ENCODE measurements at places on chromosomes 6 and 20.

DNA sequence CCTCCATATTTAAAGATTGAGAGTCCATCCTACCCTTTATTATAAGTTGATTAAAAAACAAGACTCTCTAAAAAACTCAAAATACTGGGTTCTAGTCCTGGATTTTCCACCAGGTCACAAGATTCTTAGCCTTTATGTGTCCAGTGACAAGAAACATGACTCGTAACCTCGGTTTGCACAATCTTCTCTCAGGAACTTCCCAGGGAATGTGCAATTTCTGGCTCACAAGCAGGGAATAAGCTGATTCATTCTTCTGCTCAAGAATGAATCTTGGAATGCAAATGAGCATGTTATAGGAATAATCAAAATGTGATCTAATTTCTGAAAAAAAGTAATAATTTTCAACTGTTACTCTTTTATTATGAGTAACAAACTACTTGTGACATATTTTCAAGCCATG is 45.1 kb downstream of the OGFRL1 start:
- DNase-seq: no peak

- peak; percentile 24 for DNase-seq
Measured at GRCh38 chr6:2038092-2038491, 207.3 kb downstream of the GMDS start.

DNA sequence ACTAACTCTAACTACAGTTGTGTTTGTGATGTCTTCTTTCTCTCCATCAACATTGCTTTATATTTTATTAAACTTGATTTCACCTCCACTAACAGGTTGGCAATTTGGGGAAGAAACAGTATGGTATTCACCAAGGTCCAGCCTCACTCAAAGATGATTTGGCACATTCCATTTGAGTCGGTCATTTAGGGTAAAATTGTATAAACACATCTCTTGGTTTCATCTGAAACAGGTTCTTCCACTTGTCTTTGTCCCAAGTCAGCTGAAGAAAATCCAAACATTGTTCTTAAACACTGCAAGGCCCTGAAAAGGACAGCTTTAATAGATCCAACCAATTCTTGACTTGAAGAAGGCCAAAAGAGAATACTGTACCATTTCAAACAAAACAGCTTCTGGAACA is 104.9 kb upstream of the NT5E start:
- DNase-seq: no peak

DNA sequence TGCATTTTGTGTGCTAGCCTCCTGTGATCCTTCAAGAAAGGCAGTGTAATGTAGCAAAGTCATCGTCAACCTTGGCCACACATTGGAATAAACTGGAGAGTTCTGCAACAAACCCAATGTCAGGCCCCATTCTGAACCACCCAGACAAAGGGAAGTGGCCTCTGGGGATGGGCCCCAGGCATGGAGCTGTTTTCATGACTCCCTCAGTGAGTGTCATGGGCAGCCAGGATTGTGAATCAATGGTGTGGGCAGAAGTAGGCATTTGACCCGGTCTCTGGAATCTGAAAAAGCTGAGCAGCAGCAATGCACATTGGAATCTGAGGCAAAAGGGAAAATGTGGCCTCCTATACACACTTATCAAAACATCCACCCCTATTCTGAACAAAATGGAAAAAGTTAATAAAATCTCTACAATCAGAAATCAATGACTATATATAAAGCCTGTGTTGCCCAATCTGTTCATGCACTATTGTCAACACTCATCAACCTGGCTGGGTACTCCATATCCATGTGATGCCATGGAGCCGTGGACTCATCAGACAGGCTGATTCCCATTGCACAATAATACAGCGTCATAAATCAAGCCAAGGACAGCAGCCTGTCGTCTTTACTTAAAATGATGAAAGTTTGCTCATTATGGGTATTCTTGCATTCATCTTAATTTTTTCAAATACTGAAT is 134.9 kb upstream of the STMND1 start:
- DNase-seq: no peak

DNA sequence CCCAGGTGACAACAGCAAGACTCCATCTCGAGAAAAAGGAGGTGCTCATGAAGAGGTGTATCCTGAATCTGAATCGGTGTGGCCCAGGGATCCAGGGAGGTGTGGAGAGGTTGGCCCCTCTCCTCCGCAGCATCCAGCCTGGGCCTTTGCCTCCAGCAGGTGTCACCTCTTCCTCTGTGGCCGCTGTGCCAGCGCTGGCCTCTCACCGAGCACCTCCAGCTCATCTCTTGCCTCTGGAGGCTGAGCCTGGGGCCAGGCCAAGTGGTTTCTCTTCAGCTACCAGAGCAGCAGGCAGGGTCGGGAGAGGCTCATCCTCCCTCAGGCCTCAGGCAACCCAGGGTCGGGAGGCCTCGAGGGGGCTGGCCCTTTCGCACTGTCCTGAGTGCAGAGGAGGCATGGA is 1.2 kb upstream of the COL20A1 start:
- DNase-seq: no peak

DNA sequence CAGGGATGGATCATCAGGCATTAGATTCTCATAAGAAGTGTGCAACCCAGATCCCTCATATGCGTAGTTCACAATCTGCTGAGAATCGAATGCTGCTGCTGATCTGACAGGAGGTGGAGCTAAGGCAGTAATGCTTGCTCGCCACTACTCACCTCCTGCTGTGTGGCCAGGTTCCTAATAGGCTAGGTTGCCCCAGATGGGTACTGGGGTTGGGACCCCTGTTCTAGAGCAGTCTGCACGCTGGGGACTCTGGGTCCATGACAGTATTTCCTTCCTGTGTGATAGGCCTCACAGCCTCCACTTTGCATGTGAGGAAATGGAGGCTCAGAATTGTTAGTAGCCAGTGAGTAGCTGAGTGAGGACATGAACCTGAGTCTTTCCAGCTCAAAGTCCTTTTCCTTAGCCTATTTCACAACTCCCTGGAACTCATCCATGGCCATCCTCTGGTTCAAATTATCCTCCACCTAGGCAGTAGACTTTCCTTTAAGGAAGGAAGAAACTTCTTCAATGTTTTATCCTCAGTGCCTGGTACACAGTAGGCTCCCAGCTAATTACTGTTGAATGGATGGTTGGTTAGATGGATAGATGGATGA is 117.2 kb downstream of the SYCP2 start:
- DNase-seq: no peak

DNA sequence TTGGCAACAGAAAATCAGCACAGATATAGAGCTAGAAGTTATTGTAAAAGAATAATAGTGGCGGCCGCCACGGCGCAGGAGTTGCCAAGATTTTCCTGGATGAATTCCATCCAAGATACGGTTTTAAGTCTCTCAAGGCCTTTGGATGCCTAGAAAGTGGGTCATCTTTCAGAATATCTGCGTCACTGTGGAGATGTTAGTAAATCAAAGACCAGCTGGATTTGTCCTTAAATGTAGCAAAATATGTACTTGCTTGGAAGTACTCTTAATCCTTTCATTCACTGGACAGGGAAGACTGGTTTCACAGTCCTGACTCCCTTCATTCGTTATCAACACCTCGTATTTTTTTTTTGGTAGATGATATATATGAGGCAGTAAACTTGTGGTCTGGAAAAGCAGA is 83.0 kb downstream of the SLC22A3 start:
- no peak for DNase-seq

DNA sequence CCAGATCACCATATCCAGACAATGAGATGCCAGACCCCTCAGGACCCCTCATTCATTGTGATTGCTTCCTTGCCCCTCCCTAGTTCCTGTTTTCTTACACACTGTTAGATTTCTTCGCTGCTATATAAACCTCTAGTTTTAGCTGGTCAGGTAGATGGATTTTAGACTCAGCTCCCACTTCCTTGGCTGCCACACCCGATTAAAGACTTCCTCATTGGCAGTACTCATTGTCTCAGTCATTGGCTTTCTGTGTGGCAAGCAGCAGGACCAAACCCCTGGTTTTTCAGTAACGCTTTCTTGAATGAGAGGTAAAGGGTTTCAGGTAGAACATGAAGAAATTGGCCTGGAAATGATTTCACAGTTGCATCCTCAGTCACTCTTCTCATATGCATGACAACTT is 47.9 kb downstream of the QRSL1 start:
- DNase-seq: no peak

DNA sequence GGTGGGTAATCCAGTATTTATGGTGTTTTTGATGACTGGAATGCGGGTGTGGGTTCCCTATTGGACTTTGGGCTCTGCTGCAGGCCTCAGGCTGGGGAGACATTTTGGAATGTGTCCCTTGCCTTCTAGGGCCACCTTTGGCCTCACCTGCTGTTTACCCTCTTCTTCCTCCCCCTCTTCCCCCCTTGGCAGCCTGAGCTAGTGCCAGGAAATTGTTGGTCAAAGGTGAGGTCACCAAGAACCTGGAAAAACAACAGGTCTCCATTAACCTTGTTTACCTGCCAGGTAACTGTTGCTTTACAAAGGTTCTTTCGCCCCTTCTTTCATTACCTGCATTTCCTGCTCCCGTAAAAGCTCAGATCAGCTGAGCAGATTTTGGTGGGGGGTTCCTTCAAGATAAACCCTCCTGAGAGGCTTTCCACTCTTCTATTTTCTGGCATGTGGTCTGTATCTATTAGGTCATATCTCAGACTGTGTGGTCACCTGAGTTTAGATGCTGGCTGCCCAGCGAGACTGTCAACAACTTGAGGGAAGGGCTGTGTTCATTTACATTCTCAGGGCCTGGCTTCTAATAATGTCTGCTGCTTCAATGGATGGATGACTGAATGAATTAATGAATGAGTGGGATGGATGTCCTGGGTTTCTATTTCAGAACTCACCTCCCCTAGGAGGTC is 34.7 kb downstream of the VEGFA start:
- no peak for DNase-seq

DNA sequence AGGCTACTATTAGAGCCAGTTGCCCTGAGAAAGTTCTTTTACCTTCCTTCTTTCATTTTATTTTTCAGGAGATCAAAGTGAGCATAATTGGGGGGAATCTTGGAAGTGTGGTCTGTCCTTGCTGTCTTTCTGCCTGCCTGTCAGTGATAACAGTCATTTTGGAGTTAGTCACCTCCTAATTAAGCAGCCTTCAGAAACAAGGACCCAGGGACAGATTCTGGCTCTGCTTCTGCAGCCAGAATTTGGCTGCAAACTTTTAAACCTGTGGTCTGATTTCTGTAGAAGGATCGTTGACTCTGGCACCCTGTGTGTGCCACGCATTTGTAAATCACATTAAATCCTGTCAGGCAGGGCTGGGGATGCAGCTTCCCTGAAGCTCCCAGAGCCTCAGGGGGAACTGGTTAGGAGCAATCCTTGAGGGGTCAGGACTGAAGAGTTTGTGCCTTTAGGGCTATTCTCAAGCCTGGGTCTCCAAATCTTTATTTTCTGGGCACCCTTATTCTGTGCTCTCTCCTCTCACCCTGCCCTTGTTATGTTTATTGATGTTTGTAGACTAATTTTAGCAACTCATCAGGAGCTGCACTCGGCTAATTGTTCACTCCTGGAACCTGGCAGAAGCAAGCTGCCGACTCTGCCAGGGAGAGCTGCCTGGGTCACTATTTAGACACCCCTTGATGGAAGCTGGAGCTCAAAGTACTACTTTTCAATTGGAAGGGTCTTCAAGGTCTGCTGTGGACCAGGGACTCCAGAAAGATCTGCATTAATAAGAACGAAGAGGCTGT is 6.8 kb downstream of the NOX3 start:
- DNase-seq: no peak

DNA sequence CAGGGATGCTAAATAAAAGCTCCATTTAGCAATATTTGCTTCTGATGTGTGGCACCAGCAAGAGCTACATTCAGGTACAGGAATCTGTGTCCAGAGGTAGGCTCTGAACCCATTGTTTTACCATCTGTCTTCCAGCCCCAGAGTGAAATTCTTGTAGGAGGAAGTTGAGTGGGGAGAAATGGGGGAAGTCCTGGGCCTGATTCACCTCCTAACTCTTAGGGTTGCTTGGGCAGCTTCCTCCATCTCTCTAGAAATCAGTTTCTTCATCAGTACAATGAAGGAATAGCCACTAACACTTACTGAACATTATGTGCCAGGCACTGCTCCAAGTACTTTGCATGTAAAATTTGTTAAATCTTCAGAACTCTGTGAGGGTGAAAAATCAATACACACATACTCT is 35.1 kb upstream of the TSPYL1 start:
- DNase-seq: no peak

- DNase-seq: no peak
Measured at GRCh38 chr6:14107711-14108494, 9.7 kb upstream of the CD83 start.
